ENCODE measurements at places on chromosomes 5 and 9.

GRCh38 chr9:136361047-136361753 lies 2.3 kb downstream of the DNLZ start:
- no peak for DNase-seq

DNA sequence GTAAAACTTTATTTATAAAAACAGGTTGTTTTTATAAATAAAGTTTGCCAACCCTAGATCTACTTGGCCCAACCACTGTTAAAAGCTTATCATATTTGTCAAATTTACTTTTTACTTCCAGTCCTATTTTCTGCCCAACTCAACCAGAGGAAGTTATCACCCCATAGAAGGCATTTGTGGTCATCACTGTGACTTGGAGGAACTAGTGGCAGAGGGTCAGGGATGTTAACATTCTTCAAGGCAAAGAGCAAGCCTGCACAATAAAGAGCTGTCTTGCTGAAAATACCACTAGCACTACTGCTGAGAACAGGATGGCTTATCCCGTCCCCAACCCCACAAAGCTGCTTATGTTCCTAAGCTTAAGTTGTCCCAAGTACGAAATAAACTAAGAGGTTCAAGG lies 22.3 kb downstream of the TTC33 start:
- no peak for DNase-seq

DNA sequence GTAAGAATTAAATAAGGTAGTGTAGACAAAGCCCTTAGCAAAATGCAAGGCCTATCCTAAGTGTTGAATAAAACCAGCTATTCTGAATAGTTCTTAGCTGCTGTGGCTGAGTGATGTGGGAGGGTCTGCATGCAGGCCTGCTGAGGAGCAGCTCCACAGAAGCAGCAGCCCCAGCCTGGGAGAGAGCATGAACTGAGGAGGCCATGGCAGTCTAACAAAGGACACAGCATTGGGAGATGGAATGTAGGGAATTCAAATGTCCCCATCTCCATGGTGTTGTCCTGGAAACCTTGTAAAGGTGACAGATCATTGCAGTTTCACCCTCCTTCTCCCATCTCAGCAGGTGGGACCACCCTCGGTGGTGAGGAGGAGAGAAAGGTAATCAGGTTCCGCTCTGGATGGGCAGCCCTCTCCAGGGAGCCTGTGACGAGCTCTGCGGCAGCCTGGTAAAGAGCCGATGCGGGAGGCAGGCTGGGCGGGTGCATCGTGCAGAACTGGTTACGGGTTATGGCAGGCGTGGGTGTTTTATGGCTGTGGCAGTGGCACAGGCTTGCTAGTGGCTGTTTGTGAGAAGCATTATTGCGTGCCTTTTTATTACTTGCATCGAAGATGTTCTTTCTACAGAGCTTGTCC lies 199.9 kb upstream of the GLRA1 start:
- DNase-seq, result no peak

DNA sequence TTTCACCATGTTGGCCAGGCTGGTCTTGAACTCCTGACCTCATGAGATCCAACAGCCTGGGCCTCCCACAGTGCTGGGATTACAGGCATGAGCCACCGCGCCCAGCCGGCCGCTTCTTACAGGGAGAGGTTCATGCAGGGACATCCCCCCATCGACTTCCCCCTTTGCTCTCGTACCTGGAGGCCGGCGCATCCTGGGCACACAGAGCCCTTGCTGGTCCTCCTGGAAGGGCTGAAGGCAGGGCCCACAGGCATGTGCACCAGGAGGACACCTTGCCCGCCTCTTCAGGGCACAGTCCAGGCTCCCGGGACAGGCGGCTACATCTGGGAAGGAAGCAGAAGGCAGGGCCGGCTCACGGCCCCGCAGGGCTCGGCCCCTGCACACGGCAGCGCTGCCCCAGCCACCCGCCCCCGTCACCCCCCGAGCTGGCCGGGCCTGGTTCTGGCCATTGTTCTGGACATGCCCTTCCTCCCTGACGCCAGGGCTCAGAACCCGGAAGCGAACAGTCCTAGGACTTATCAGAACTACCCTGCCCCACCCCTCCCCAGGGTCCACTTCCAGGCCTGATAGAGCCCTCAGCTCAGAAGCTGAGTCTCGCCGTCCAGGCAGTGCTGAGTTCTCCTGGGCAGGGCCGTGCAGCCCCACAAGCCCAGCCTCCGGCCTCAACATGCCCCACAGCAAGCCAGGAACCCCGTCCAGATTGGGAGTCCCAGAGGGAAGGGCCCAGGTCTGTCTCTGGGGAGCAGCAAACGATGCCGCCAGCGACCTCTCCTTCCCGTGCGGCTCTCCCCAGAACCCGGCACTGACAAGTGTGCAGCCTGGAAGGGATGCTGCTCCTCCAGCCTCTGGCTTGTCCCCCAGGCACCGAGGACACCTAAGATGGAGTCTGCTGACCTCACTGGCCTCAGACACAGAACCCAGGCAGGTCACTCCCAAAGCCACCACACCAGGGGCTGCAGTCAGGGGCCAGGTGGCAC lies 2.9 kb downstream of the NPDC1 start:
- DNase-seq, result no peak

DNA sequence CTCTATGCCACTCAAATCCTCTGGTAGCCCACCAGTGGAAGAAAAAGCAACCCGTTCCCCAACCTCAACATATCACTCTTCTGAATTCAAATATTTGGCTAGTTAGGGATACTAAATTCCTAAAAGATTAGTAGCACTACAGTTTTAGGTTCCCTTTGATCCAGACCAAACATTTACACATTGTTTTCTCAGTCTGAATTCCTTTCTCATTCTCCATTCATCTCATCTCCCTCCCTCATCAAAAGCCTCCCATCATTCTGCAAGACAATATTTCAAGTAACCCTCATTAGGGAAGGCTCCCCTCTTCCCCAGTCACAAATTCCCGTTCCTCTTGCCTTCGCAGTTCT lies 26.3 kb downstream of the ADAM19 start:
- no peak for DNase-seq

GRCh38 chr9:18393340-18394130 lies 80.4 kb upstream of the ADAMTSL1 start:
- peak; percentile 98 for DNase-seq

- no peak for DNase-seq
Observed at GRCh38 chr5:167779644-167780043, 511.8 kb upstream of the WWC1 start.

DNA sequence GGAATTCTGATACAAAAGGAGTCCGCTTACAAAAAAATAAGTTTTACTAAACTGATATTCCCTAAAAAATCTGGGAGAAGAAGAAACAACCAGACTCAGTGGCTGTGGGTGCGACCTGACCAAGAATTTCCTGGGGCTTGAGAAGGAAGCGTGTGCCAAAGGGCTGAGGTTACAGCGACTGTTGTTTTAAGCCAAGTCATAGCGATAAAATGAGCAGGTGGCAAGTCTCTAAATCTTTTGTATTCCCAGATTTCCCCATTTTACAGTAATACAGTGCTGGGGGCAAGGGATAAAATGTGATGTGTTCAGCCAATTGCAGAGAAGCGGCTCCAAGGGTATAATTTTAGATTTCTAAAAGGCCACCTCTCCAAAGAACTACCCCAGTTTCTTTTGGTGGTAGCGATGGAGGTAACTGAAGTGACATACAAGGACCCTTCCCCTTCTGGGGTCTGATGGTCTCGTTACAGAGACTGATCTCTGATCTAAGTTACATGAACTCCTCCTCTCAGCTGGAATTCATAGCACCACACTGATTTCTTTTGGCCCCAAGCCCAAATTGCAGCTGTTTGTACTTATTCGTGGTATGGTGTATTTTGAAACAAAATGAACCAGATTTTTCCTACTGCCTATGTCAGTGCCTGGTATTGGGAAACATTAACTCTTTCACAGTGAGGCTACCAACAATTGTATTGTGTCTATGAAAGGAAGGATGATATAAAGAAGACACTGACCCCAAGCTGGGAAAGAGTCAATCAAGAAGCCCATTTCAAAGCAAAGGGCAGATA lies 41.6 kb downstream of the LPAR1 start:
- DNase-seq, result no peak

DNA sequence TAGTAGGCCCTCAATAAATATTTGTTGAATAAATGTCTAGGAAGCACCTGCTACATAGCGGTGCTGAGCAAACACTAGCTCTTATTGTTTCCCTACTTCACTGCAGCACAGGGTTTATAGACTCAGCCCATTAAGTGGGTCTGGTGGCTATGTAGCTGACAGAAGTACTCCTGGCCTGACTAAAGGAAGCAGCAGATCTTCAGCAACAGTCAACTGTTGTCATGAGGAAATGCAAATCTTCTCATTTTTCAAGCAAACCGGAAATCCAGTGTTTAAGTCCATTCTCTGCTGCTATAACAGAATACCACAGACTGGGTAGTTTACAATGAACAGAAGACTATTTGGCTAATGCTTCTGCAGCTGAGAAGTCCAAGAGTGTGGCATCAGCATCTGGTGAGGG lies 2.8 kb upstream of the TEX10 start:
- DNase-seq, result no peak

- no peak for DNase-seq
Observed at GRCh38 chr5:166286832-166287231, 2004.6 kb upstream of the WWC1 start.

DNA sequence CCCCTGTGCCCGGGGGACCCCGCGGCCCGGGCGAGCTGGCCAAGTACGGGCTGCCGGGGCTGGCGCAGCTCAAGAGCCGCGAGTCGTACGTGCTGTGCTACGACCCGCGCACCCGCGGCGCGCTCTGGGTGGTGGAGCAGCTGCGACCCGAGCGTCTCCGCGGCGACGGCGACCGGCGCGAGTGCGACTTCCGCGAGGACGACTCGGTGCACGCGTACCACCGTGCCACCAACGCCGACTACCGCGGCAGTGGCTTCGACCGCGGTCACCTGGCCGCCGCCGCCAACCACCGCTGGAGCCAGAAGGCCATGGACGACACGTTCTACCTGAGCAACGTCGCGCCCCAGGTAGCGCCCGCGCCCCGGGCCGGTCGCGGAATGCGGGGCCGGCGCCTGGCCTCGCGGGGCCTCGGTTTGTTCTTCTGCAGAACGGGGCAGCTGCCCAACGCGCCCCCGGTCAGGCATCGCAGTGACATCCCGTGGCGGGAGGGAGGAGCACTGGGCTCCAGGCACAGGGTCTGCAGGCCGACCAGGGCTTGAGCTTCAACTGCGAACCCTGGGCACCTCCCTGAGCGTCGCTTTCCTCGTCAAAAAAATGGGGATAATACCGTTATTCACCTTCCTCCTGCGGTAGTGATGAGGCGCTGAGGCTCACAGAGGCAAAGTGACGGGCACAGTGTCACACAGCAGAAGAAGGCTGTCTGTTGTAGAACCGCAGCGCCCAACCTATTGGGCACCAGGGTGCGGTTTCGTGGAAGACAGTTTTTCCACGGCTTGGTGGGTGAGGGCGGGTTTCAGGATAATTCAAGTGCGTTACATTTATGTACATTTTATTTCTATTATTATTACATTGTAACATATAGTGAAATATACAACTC lies 777 bp downstream of the ENDOG start:
- peak; percentile 15 for DNase-seq

- no peak for DNase-seq
Observed at GRCh38 chr5:9197881-9198260, 348.0 kb downstream of the SEMA5A start.

DNA sequence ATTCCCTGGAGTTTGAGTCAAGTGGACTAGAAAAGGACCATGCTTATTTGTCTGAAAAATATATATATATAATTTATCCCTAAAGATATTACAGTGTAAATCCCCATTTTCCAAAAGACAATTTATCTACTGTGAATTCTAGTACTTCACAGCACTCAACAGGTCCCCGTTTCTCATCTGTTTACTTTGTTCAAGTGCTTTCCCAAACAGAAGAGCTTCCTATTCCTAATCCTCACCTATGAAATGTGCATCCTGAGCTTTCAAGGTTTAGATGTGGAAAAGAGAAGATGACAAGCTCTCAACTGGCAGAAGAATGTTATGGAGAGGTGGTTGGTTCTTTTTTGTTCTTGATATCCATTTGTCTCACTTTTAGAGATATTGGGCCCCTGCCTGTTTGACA lies 401.6 kb upstream of the ZNF608 start:
- no peak for DNase-seq

- DNase-seq, result no peak
Observed at GRCh38 chr5:2291146-2291840, 408.6 kb upstream of the IRX4 start.

GRCh38 chr5:148839960-148840359 lies 13.5 kb downstream of the ADRB2 start:
- DNase-seq, result no peak

GRCh38 chr9:113215132-113215531 lies 5.9 kb downstream of the FKBP15 start:
- DNase-seq, result peak; percentile 69

DNA sequence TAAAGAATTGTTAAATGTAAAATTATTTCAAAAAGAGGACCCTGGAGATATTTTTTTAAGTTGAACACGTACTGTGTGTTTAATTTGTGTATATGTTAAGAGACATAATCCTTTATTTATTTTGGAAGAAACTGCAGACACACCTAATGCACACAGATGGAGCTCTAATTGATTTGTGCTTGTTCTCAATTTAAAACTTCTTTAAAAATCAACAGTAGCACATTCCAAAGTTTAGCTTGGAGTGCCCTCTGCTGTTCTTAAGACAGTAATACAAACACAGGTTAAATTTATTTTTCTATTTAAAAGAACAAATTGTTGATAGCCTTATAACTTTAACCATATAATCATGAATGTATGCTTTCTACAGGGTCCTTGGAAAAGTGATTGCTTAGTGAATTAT lies 277.6 kb upstream of the ADAMTS16 start:
- DNase-seq, result peak; percentile 17

DNA sequence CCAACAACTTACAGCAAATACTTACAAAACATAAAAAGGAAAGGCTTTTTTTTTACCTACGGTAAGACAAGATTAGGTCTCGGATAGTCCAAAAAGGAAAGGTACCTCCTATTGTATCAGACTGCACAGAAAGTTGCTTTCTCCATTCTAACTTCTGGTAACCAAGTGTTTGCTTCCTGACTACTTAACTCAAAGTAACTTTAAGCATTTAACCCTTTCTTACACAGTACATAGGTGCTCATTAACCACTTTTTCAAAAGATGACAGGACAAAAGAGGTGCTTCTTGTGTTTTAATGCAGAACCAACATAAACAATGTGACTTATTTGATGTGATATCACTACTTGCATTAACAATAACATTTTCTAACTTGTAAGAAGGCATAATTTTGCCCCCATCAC lies 23.1 kb downstream of the PWWP2A start:
- no peak for DNase-seq

DNA sequence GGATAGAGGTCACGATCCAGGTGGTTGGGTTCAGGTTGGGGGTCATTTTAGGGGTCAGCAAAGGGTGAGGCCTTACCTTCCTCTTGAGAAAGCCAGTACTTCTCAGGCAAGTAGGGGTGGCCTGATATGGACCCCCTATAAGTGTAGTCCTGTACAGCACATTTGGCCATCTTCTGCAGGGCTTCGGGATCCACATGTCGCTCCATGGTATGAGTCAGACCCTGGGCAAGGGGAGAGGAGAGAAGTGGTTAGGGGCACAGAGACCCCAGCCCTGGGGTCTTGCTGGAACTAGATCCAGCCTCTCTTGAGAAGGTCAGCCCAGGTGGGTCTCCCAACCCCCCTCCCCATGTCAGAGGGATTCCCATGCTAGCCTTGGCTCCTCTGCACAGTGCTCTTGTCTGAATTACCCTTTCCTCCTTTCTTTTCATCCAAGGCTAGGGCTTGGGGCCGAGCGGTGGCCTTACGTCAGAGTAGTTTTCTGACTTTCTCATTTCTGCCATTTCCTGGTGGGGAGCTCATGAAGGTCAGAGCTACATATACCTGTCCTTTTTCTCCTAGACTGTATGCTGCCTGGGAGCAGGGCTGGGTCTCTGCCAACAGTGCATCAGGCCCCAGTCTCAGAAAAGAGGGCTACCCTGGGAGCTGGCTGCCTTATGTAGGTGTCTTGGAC lies 9.0 kb upstream of the MYORG start:
- DNase-seq, result no peak
